ENCODE measurements at places on chromosomes 11 and 22. TPM values are rescaled to one million over a fixed set of nuclear protein-coding genes. Genes with fewer than 3 reads are reported as not detected.

Gene ADM2
- total RNA-seq, result 0.15 TPM

Gene PTPRCAP
- total RNA-seq, result 1.8 TPM

Gene ZNF214
- 1.4 TPM for total RNA-seq

Gene PANX2
- 1.1 TPM for total RNA-seq

Gene TMEM9B
- 35.9 TPM for total RNA-seq

Gene NTM
- 21.5 TPM for total RNA-seq

Gene PISD
- total RNA-seq, result 25.2 TPM

- no peak for DNase-seq
Measured at GRCh38 chr11:6627762-6628241, 8.6 kb upstream of the TPP1 start.

DNA sequence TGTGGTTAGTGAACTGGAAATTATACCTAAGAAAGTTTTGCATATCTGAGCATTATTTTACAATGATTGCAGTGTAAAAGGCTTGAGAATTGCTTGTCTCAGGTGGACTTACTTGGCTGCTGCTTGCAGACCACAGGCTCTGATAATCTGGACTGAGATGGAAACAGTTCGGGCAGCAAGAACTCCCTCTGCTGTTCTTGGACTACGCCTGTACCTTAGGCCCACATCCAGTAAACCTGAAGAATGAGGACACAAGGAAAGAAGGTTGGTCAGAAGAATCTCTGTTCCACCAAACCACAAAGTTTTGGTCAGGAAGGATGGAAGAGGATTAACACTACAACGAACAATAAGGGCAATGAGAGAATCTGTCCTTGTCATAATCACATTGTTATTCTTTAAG lies 80.1 kb downstream of the C2CD3 start:
- DNase-seq, result no peak

DNA sequence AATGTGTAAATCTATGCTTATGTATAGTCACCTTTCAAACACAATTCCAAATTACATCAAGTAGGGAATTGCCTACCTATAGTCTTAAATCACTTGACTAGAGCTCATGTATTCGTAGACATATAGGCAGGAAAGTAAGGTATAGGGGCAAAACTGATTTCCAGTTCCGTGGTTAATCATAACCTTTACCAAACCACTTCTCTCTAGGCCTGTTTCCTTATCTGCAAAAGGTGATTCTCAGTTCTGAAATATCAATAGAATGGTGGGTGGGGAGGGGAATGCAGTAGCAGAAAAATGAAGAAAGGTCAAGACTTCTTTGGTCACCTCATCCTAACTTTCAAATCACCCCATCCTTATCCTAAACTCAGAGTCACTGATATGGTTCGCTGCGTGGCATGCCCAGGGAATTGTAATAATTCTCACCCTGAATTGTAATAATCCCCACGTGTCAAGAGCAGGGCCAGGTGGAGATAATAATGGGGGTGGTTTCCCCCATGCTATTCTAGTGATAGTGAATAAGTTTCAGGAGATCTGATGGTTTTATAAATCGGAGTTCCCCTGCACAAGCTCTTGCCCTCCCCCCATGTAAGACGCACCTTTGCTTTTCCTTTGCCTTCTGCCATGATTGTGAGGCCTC lies 1.9 kb upstream of the ANO5 start:
- DNase-seq, result no peak

- DNase-seq, result no peak
Measured at GRCh38 chr11:68002938-68003845, 705 bp downstream of the UNC93B1 start.

DNA sequence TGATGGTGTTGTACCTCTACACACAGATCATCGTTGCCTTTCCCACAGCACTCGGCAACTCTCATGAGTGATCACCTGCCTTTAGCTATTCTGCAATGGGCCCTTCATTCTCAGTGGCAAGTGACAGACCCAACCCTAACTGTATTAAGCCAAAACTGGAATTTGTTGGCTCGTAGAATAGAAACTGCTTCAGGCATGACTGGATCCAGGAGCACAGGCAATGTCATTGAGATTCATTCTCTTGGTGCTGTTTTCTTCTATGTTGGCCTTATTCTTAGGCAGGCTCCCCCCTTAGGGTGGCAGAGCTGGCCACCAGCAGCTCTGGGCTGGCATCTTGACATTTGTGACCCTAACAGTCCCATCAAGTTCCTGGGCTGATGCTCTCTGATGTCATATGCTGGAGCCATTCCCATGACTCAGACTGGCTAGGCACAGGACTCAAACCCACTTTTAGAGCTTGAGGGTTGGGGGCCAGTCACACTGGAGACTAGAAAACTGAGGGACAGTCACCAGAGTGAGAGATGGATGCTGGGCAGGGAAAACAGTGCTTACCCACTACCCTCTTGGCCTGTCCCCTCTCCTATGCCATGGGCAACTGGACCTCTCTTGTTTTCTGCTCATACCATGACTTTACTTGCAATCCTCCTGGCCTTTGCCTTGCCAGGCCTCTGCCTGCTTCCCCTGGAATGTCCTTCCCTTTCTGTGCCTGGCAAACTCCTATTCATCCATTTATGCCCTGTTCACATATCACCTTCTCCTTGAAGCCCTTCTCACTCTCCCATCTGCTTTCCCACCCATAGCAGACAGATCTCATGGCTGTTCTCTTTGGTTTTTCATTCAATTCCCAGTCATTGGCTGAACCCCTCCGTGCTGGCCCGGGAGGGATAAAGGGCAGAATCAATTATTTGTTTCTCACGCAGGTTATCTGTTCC lies 7.1 kb upstream of the CDC42EP2 start:
- no peak for DNase-seq

DNA sequence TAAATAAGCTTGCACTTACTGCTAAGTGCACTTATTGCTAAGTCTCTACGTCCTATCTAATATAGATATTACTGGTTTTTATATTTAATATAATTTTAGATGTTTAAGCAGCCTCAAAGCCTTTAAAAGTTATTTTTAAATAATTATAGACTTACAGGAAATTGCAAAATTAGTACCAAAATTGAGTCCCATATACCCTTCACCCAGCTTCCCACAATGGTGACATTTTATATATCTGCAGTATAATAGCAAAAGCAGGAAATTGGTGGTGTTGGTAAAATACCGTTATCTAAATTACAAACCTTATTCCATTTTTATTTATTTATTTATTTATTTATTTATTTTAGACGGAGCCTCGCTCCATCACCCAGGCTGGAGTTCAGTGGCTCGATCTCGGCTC lies 1.9 kb upstream of the AP1B1 start:
- no peak for DNase-seq

GRCh38 chr11:61113201-61113600 lies 10.9 kb downstream of the CD5 start:
- DNase-seq, result no peak

DNA sequence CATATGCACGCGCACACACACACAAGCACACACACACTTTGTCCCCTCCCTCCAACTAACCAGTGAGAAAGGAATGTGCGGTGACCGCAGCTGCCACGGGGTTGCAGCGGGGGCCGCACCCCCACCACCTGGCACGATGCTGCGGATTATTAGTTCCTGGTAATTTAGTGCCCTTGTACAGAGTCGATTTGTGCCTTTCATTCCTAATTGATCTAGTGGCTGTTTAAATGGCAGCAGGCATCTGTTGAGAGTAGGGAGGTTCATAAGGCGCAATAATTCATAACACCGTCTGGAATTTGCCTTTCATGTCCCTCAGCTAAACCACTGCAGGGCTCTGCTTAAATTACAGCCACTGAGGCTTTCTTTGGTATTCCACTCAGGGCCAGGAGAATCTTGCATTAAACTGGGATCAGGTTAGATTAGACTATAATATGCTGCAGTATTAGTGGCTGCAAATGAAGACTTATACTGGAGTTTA lies 113.7 kb downstream of the FEZ1 start:
- DNase-seq, result no peak

GRCh38 chr11:123650901-123651300 lies 3.5 kb downstream of the SCN3B start:
- no peak for DNase-seq

DNA sequence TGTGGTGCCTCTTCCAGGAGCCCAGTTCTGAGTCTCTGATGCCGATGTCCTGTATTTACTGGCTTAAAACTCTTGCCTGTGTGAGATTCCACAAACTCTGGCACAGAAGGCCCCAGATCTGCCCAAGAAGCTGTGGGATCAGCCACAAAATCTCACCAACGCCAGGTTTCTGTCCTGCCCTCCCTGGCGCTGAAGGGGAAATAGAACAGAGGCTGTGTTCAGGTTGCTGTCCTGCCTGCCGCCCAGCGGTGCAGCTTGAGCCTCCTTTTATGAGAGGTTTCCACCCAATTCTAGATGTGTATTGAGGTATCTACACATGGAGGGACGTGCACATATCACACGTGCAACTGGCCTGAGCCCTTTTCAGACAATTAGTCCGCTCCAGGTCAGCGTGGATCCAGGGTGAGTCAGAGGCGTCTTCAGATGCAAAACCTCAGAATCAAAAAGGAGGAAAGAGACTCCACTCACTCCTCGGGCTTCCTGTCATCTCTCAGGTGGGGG lies 2.2 kb downstream of the TMEM80 start:
- no peak for DNase-seq

- DNase-seq, result no peak
Measured at GRCh38 chr11:63023222-63023814, 7.7 kb upstream of the SLC22A8 start.

- DNase-seq, result no peak
Measured at GRCh38 chr11:37948258-37948657, 1350.2 kb upstream of the RAG2 start.

- DNase-seq, result no peak
Measured at GRCh38 chr11:1782831-1783724, 19.4 kb upstream of the CTSD start.

GRCh38 chr11:61403658-61404057 lies 11.3 kb downstream of the TMEM216 start:
- no peak for DNase-seq

GRCh38 chr11:86202013-86202336 lies 42.6 kb upstream of the EED start:
- no peak for DNase-seq

DNA sequence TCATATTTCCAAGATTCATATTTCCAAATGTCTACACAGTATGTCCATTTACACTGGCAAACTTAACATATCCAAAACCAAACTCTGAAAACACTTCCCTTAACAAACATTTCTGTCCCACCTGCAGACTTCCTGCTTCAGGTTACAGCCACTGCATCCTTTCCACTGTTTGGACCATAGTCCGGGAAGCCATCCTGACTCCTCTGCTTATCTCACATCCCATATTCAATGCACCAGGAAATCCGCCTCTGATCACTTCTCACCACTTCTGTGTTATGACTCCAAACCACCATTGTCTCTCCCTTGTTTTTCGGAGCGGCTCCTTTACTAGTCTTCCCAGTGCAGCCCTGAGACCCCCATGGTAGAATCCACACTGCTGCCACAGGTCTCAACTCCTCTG lies 30.1 kb downstream of the HIRA start:
- no peak for DNase-seq

DNA sequence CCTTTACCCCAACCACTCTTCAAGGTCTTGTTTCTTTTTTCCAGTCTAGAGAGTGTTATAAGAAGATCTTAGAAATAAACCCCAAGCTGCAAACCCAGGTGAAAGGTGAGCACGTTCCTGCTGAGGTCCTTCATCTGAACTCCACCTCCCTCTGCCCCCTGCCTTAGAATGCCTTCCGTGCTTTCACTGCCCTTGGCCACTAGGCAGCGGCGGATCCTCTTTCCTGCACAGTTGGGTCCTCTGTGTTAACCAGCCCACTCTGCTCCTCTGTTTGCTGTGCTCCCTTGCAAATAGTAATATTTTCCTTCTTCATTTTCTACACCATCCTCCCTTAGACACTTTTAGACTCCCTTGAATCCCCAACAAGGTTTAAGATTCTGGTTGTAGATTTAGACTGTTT lies 24.3 kb downstream of the TTC12 start:
- DNase-seq, result no peak
